Esophagus mucosa (tissue), 1 donor: ENCODE measurements at places on chromosomes 4 and X. TPM values are rescaled to one million over a fixed set of nuclear protein-coding genes. Genes with fewer than 3 reads are reported as not detected.

Gene MAGEA1
- not detected for total RNA-seq

Gene CD40LG
- total RNA-seq, result not detected

Gene ATP8A1
- total RNA-seq, result 2.6 TPM

Gene HAND2
- total RNA-seq, result 0.08 TPM

Gene PARM1
- 1.8 TPM for total RNA-seq

Gene NCAPG
- total RNA-seq, result 13.3 TPM

Gene TMEM255A
- total RNA-seq, result 0.20 TPM

Gene TMEM35A
- total RNA-seq, result 1.1 TPM

Gene TKTL1
- not detected for total RNA-seq

Gene RASSF6
- 1.8 TPM for total RNA-seq

Gene UNC5C
- 0.16 TPM for total RNA-seq

Gene TLR8
- 0.32 TPM for total RNA-seq

Gene PPEF1
- total RNA-seq, result not detected

Gene PRRG3
- total RNA-seq, result not detected

Gene KLF8
- total RNA-seq, result 23.2 TPM

Gene SLC2A9
- total RNA-seq, result 21.5 TPM

Gene RASL11B
- 1.0 TPM for total RNA-seq

Gene RPL9
- 1,488 TPM for total RNA-seq

Gene SOD3
- 3.4 TPM for total RNA-seq

Gene GATA1
- total RNA-seq, result not detected

Gene WDR17
- 0.48 TPM for total RNA-seq

Gene MTNR1A
- total RNA-seq, result not detected

Gene ADAM29
- not detected for total RNA-seq

Gene RBMX2
- total RNA-seq, result 11.4 TPM

Gene FHIP1A
- 43.6 TPM for total RNA-seq

Gene SGMS2
- 28.0 TPM for total RNA-seq

Gene RAB9B
- total RNA-seq, result 0.16 TPM

Gene GPC3
- 0.28 TPM for total RNA-seq

Gene STIM2
- 7.1 TPM for total RNA-seq

Gene SRPX2
- total RNA-seq, result 18.9 TPM

Gene SMIM14
- total RNA-seq, result 39.9 TPM

Gene CPZ
- 0.80 TPM for total RNA-seq
